ENCODE measurements at places on chromosomes 5 and 9. TPM values are rescaled to one million over a fixed set of nuclear protein-coding genes. Genes with fewer than 3 reads are reported as not detected.

GRCh38 chr5:74767579-74767913 lies 497 bp downstream of the NSA2 start:
- peak; percentile 20 for DNase-seq

FOXD4L6 gene
- total RNA-seq, result not detected

PCDHGB3 gene
- 0.12 TPM for total RNA-seq

GRCh38 chr9:117072216-117072615 lies 342.6 kb downstream of the ASTN2 start:
- no peak for DNase-seq

GRIN3A gene
- not detected for total RNA-seq

- DNase-seq, result no peak
Observed at GRCh38 chr5:134662971-134663370, 14.4 kb downstream of the SEC24A start.

DMGDH gene
- not detected for total RNA-seq

WDR38 gene
- total RNA-seq, result not detected

KIF4B gene
- not detected for total RNA-seq

- DNase-seq, result no peak
Observed at GRCh38 chr9:90308691-90309090, 333.9 kb downstream of the DIRAS2 start.

- no peak for DNase-seq
Observed at GRCh38 chr5:55227664-55228430, 732 bp upstream of the MCIDAS start.

DNA sequence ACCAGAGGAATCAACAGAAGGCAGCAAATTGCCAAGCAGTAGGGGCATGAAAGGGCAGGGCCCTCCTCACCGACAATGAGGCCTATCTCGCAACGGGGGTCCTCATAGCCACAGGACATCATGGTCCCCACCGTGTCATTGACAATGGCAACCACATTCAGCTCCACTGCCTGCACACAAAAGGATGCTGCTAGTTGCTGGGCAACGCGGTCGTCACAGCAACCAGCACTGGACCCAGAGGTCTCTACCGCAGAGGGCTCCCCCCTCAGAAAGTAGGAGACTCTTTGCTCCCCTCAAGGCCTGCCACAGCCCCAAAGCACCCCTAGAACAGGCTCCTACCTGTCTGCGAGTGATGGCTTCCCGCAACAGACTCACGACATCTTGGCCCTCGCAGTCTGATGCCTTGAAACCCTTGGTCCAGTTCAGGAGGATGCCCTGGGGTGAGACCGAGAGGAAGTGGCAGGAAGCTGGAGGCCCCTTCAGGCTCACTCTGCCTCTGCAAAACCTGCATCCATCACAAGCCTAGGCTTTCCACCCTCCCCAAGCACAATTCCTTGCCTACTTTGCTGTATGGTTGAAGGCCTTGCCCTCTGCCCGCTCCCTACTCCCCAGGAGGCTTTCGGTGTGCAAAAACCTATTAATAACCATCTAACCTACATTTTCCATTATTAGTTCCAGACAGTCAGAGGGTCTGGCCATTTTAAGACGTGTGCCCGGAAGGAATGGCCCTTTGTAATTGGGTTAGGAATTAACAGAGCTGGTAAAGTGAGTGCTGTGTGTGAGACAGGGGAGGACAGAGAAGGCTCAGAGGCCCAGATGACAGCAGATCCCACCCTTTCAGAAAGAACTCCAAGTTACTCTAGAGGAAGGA lies 15.2 kb downstream of the HK3 start:
- no peak for DNase-seq

PCDHGA4 gene
- total RNA-seq, result not detected

GABRB2 gene
- total RNA-seq, result not detected

FGF1 gene
- not detected for total RNA-seq

ERBIN gene
- total RNA-seq, result 61.6 TPM

DNA sequence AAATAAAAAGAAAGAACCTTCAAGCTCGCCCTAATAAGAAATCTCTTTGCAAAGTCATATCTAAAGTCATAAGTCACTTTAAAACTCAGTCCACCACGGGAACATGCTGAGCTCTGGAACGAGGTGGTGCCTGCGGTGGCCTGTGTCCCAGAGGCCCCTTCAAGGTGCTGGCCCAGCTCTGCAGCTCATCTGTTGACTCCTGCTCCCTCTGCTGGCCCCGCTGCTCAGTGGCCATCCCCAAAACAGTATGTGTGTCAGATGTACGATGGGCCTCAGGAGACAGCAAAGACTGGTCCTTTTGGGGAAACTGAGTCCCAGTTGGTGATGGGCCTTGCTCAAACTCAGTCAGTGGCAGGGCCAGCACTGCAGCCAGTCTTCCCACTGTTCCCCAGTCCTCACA lies 22.8 kb upstream of the FOXB2 start:
- DNase-seq, result no peak

GRIA1 gene
- not detected for total RNA-seq

DNA sequence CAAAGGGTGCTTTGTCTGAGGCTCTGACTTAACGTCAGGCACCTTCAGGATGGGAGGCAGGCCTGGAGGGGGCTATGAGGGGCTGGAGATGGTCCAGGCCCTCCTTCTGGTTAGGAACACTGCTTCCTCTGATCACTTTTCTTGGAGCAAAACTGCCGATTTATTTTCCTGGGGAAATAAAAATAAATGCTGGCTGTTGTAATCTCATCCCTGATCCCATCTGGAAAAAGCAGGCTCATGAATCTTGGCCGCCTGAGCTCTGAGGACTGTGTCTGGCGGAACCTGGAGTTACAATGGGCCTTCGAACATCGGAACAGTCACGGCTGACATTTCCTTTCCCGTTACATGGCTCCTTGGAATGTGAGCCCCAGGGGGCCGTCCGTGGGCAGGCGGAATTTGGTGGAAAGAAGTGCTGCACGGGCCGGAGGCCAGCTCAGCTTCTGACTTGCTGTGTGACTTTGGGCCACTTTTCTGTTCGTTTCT lies 157.8 kb downstream of the RGS3 start:
- no peak for DNase-seq

DNA sequence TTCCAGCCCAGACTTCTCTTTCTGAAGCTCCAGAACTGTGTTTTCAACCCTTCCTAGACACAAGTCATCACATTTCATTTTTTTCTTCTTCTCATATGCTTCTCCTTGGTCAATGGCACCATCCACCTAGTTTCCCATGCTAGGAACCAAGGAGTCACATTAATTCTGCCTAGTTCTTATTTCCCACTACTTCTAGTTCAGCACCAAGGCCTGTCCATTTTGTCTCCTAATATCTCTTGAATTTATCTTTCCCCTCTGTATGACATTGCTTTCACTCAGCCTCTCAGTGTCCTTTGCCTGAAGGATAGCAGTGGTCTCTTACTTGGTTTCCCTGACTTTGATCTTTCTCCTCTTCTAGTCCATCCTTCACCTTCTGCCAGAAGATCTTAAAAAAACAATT lies 38.8 kb downstream of the ARHGEF28 start:
- no peak for DNase-seq

- DNase-seq, result no peak
Observed at GRCh38 chr5:6488021-6488420, 39.4 kb downstream of the UBE2QL1 start.

DNA sequence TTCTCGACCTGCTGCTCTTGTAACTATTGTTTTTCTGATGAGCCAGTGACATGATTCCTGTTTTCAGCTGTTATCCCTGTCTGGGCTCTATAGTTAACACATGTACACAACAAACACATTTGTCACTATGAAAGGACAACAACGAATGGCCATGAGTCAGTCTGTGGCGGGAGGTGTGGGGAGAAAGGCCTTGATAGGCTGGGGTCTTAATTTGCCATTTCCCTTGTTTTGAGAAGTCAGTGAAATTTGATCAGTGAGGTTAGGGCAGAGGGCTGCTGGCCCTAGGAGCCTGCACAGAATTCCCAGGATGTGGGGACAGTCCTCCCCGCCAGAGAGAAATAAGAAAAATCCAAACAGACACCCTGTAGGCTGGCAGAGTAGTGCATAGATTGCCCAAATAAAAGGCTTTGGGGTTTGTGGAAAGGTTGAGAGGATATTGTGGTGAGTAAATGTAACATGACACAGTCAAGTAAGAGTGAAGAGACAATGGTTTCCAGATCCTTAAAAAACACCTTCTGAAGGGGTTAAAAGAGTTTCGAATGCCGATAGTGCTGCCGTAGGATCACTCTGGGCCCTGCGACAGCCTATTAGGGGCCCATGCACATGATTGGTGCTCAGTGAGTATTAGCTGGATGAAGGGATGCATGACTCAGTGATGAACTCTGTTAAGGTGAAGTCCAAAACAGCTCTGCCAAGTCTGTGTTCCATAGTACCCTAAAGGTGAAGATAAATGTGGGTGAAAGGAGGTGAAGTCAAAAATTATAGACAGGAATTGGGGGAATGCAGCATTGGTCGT lies 110.9 kb upstream of the PRRC1 start:
- DNase-seq, result no peak

DNA sequence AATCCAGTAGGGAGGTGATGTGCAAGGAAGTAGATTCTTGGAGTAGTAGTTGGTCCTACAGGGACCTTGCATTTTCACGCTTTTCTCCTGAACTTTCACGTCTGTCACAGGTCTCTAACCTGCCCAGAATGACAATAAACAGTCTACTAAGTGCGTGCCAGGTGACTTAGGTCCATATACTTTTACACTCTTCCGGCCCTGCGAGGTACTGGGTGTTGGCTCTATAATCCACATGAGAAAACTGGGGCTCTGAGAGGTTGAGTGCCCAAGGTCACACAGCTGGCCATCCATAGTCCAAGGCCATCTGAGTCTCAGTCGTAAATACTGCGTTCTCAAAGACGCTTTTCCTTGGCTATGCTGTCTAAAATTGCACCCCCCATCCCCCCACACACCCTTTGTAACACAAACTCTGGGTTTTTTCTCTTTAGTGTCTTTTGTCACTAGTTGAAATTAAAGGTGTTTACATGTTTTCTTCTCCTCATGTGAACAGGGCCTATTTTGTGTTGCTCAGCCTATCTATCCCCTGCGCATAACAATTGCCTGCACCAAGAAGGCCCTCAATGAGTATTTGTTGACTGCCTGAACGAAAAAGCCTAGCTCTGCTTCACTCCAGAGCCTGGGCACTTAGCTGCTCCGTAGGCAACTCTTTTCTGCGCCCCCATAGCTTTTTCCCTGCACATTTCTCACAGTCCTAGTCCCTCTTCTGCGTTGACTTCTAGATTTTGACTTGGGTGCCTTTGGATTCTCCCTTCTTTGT lies 943 bp downstream of the SFXN1 start:
- DNase-seq, result no peak

DNA sequence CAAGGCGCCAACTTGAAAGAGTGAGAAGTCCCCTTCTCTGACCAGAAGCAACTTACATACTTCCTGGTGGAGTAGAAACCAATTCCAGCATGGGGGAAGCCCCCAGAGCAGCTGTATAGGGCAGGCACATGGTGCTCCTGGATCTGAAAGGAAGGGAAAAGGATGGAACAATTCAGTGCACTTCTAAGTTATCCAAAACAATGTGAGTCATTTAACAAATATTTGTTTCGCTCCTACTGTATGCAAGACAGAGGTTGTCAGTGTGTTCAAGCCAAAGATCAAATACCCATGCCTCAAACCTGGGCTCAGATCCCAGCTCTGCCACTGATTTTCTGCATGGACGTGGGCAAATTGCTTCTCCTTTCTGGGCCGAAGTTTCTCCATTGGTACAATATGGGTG lies 67.1 kb downstream of the LHX2 start:
- DNase-seq, result no peak

NR3C1 gene
- 73.1 TPM for total RNA-seq

DNA sequence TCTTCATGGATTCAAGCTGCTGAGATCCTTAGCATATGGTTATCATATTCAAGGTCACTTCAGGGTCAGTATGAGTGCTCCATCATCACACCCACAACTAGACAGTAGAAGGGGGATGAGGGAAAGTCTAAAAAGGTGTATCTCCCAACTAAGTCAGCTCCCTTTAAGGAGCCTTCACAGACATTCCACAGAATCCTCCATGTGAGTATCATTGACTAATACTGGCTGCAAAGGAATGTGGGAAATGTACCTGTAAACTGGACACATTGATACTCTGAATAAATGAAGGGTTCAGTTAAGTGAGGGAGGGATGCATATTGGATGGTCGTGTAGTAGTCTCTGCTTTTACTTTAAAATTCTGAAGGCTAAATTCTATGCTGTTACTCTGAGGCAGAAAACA lies 330.7 kb downstream of the LRRC70 start:
- DNase-seq, result no peak

GRCh38 chr9:91101611-91102168 lies 260.0 kb downstream of the AUH start:
- DNase-seq, result peak; percentile 95

- DNase-seq, result no peak
Observed at GRCh38 chr5:137831526-137831925, 36.1 kb upstream of the MYOT start.

GRCh38 chr5:1504069-1504595 lies 19.6 kb downstream of the LPCAT1 start:
- DNase-seq, result no peak

- no peak for DNase-seq
Observed at GRCh38 chr9:17824191-17824590, 245.3 kb downstream of the SH3GL2 start.

DNA sequence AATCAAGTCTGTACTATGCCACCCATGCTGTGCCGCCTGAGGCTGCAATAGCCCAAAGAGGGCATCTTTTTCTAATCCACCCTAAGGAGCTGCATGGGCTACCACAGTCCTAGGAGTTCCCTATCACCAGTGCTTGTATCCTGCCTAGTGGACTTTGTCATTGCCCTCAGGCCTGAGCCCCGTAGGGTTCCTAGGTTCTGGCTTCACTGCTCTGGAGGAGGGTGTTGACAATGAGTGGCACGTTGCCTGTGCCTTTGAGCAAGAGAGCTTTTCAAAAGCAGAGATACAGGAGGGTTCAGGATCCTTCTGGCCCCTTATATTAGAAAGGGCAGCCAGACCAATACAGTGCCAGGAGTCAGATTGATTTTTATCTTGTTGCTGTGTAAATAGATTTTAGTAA lies 93.0 kb downstream of the PRDM6 start:
- no peak for DNase-seq

CCDC187 gene
- total RNA-seq, result not detected

DNA sequence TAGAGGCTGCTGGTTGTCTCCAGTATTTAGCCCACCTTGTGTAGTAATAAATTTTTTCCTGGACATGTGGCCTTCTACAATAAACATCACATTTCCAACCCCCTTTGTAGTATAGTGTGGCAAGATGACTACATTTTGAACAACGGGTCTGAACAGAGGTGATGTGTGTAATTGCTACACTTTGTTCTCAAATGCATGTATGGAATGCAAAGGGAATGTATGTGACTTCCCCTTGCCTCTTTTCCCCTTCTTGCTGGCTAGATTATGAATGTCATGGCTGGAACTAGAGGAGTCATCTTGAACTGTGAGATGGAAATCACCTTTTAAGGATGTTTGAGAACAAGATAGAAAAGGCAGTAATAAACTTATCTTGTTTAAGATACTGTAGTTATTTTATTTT lies 54.5 kb downstream of the PRR16 start:
- DNase-seq, result no peak

DNA sequence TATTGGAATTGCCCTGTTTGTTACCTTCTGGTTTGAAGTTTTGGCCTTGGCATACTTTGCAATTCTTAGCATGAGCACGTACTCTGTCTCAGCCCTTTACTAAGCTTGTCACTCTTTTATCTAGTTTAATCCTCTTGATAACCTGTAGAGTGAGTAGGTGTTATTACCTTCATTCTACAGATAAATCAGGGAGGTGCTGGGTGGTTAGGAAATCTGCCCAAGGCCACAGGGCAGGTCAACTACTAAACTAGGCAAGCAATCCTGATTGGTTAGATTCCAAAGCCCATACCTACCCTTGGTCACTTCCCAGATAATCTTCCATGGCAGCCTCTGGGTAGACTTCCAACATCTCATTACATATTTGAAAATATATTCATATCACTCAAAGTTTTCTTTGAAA lies 65.7 kb downstream of the PCSK5 start:
- DNase-seq, result no peak

- no peak for DNase-seq
Observed at GRCh38 chr5:55702598-55703345, 9.4 kb downstream of the SLC38A9 start.

Data from activated CD4-positive, alpha-beta T cell treated with anti-CD3 and anti-CD28 coated beads, Interleukin-2, amount 10 ng/mL, durations not matched to agents 7 days and 5 days (primary cell).